Motor neuron (in vitro differentiated cells): ENCODE measurements at places on chromosomes 1 and 21. TPM values are rescaled to one million over a fixed set of nuclear protein-coding genes. Genes with fewer than 3 reads are reported as not detected.

OR2T29 gene
- 0.44 TPM in 1 of 2 replicates, not detected in the other for total RNA-seq

AMPD1 gene
- total RNA-seq = not detected in 2 replicates

TRIM67 gene
- total RNA-seq = 18.0 and 18.5 TPM in 2 replicates

FAM78B gene
- total RNA-seq = 2.5 and 4.6 TPM in 2 replicates

TDRD5 gene
- 0.05 and 0.06 TPM in 2 replicates for total RNA-seq

GPR3 gene
- 2.8 and 3.0 TPM in 2 replicates for total RNA-seq

SPRR2F gene
- not detected in 2 replicates for total RNA-seq

KCNH1 gene
- total RNA-seq = 22.5 and 23.0 TPM in 2 replicates

CD1E gene
- 0.10 TPM in 1 of 2 replicates, not detected in the other for total RNA-seq

CA6 gene
- 0.21 TPM in 1 of 2 replicates, not detected in the other for total RNA-seq

EFNA3 gene
- 34.9 and 36.7 TPM in 2 replicates for total RNA-seq

INSRR gene
- 0.10 and 0.19 TPM in 2 replicates for total RNA-seq

CATSPERE gene
- total RNA-seq = 0.64 and 0.67 TPM in 2 replicates

SLC5A3 gene
- 18.6 and 19.1 TPM in 2 replicates for total RNA-seq

IGSF5 gene
- total RNA-seq = 0.27 and 0.54 TPM in 2 replicates

VCAM1 gene
- total RNA-seq = 1.6 and 1.9 TPM in 2 replicates

AVPR1B gene
- 0.17 and 0.41 TPM in 2 replicates for total RNA-seq

KIAA1614 gene
- total RNA-seq = 0.32 and 0.36 TPM in 2 replicates

OR6N1 gene
- 0.17 and 0.18 TPM in 2 replicates for total RNA-seq

FCRL5 gene
- total RNA-seq = 1.8 TPM in 1 of 2 replicates, not detected in the other

ADGRL2 gene
- 75.4 and 91.4 TPM in 2 replicates for total RNA-seq

LRRC8C gene
- total RNA-seq = 4.2 and 5.1 TPM in 2 replicates

TAS1R3 gene
- total RNA-seq = 0.78 and 1.5 TPM in 2 replicates
